ENCODE measurements at places on chromosomes 3 and 15. TPM values are rescaled to one million over a fixed set of nuclear protein-coding genes. Genes with fewer than 3 reads are reported as not detected.

GRCh38 chr3:107846279-107846852 lies 244.5 kb downstream of the CD47 start:
- DNase-seq, result peak; percentile 78

GRCh38 chr15:71304681-71305080 lies 189.4 kb downstream of the THSD4 start:
- no peak for DNase-seq

DNA sequence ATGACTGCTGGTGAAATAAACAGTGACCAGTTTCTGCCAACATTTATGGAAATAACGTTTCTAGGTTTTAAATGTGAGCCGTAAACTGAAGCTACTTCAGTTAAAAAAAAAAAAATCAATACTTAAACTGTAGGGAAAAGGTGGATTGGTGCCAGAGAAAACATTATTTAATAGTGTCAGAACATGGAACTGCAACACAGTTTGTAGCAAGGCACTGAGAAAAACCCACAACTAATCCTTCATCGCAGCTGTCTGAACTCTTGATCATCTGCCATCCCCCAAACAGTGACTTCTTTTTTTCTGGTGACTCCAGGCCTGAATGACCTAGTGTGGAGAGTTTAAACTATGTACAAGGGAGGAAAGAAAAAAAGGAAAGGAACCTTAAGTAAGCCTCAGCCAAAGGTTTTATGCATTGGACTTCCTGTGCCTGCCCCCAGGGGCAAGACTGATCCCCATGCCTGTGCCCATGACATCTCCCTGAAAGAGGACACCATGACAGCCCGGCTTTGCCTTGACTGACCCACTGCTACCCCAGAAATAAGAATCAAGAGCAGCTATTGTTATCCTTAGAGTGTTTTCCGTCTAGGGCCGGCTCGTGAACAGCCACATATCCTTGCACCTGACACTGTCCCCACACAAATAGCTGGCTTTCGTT lies 33.1 kb downstream of the CRTAP start:
- DNase-seq, result peak; percentile 12

- no peak for DNase-seq
Observed at GRCh38 chr3:6079011-6079410, 781.9 kb upstream of the GRM7 start.

DNA sequence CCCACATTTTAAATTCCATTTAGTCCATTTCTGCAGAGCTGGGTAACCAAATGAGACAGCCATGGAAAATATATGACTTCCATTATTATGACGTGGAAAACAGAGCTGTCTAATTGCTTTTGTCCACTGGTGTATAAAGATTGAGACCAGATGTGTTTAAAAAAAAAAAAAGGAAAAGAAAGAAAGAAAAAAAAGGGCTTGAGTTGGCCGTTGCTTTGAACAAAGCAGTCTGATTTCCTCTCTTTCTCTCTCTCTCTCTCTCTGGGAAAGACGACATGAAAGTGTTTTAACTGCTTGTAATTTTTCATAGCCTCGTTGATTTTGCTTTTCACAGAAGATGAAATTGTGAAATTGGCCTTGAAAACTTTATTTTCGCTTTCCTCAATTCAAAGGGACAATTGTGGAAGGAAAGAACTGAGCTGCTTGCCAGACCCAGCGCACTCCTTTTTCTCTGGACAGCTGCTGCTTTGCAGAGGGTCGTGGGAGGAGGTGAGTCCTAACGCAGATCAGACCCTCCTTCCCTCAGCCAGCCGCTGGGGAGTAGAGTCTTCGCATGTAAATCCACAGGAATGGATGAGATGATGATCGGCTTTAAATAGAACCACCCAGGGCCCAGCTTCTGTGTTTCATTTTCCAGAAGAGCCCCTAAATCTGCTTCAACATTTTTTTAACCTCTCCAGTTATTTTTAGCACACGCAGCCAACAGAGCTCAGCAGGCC lies 42.8 kb upstream of the UBE2E1 start:
- DNase-seq, result peak; percentile 72

GRCh38 chr3:56694867-56695683 lies 12.0 kb upstream of the TASOR start:
- no peak for DNase-seq

DNA sequence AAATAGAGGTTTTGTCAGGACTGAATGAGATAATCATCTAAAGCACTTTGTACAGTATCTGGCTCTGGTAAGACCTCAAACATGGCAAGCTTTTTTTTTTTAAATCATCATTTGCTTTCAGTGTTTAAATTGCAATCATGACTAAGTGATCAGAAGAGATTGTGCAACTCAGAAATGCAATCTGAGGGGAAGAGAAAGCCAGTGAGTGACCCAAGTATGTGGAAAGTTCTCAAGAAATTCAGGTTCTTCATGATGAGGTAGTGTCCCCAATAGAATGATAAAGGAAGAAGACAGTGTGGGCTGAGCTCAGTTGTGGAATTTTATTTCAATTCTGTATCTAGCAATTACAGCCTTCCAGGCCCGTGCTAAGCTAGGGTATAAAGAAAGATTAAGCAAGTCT lies 132.2 kb upstream of the TBC1D5 start:
- DNase-seq, result no peak

DNA sequence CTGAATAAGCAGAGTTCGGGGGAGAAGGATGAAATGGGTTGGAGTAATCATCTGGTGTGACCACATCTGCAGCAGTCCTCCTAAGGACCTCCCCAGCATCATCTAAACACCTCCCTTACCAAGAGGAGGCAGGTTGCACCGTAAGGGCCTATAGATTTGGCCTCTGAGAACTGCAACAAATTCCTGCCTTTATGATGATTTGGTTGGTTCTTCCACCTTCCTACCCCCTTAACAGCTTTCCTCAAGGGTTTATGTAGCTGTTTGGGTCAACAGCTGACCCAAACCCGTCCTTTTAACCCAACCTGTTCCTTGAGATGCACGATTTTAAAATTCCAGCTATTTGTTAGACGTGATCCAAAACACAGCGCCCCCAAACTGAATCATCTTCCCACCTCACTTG lies 58.2 kb downstream of the AAGAB start:
- DNase-seq, result no peak

DNA sequence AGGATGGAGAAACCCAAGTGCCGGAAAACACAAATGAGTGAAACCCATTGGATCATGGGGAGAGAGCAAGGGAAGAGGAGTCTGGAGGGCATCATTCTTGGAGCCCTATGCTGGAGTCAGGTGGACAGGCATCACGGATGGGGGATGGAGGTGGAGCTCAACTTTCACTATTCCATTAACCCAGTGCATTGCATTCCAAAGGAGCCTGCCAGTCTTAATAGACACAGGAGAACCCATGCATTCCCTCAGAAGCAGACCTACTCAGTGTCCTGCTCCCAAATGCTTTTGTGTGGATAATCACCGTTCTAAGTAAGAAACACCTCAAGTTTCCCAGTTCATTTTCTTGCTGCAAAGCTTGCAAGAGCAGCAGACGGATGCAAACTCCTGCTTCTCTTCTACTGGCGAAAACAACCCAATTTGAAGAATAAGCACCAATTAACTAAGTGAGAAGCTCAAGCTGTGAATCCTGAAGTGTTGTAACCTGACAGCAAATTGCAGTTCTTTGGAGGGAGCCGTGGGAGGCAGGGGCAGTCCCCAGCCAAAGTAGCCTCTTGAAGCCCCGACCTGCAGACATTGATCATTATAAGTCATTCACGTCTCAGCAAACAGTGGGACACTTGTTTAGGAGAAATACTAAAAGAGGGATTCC lies 25.3 kb downstream of the SEMA5B start:
- DNase-seq, result no peak

DNA sequence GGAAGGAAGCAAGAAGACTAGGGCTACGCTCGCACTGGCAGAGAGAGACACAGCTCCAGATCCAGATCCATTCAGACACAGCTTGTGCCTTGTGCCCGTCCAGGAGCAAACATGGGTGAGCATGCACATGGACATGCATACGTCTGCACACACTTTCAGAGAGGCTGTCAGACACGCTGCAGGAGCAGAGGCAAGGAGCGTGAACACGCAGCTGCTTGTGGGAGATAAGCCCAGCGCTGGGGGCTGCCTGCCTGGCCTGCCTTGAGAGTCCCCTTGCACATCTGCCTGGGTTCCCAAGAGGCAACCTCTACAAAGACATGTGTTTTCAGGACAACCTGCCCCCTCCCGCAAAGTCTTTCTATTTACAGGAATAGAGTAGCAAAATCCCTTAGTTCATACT lies 13.6 kb upstream of the BAHD1 start:
- no peak for DNase-seq

- DNase-seq, result peak; percentile 85
Observed at GRCh38 chr3:77081240-77081661, 41.4 kb downstream of the ROBO2 start.

DNA sequence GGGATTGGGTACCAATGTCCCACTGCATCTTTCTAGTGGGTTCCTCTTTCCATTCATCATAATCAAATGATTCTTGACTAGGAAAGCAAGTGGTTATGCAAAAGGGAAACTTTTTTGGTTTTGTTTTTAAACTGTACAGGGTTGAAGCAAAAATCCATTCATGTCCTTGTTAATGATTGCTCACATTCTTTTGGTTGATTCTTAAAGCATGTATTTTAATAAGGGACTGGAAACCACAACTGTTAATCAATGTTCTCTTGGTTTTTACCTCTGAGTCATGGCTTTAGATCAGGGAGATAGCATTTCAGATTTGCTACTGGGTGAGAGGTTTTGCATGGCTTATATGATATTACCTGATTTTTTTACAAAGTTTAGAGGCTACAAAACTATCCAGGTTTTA lies 371.7 kb upstream of the RGMA start:
- no peak for DNase-seq

DNA sequence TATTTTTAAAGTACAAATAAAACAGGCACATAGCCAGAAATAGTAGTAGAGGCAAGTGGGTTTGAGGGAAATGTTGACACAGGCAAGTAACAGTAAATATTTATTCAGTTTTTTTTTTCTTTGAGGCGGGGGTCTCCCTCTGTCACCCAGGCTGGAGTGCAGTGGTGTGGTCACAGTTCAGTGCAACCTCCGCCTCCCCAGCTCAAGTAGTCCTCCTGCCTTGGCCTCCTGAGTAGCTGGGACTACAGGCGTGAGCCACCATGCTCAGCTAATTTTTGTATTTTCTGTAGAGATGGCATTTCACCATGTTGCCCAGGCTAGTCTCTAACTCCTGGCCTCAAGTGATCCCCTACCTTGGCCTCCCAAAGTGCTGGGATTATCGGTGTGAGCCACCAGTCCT lies 43.5 kb downstream of the PHLDB2 start:
- no peak for DNase-seq

GRCh38 chr15:70337277-70338186 lies 239.8 kb upstream of the TLE3 start:
- DNase-seq, result peak; percentile 96

GRCh38 chr15:40029979-40030893 lies 8.7 kb downstream of the SRP14 start:
- DNase-seq, result no peak

GRCh38 chr3:132268956-132269355 lies 48.3 kb upstream of the ACP3 start:
- DNase-seq, result peak; percentile 14

- no peak for DNase-seq
Observed at GRCh38 chr15:27903405-27903804, 195.7 kb downstream of the OCA2 start.

The ADAMTS17 gene
- 8.2 TPM for total RNA-seq

The ZNF80 gene
- 2.4 TPM for total RNA-seq

The KBTBD8 gene
- 8.9 TPM for total RNA-seq

The OR5K1 gene
- 1.2 TPM for total RNA-seq

The GNB4 gene
- total RNA-seq, result 102 TPM

The KCNH8 gene
- 1.2 TPM for total RNA-seq

The LEKR1 gene
- total RNA-seq, result 8.4 TPM

Measured in umbilical cord (tissue), 2 donors.